Cortex of kidney (tissue), 1 donor: ENCODE measurements at places on chromosomes 5 and 9.

GRCh38 chr5:172940268-172941066 lies 18.8 kb upstream of the RPL26L1 start:
- DNase-seq = no peak

DNA sequence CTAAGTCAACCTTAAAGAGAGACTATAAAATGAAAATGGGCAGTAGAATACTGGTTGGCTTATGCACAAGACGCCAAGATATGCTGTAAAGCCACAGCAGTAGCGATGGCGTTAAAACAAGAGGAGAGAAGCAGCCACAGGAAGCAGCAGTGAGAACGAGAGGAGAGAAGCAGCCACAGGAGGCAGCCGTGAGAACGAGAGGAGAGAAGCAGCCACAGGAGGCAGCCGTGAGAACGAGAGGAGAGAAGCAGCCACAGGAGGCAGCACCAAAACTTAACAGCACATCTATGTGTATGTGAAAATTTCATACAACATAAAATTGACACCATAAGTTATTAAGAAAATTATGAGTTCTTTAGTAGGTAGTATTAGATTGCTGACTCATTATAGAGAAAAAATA lies 2318.6 kb upstream of the ACO1 start:
- DNase-seq = no peak

GRCh38 chr5:57486027-57486602 lies 3.5 kb upstream of the ACTBL2 start:
- DNase-seq = no peak

DNA sequence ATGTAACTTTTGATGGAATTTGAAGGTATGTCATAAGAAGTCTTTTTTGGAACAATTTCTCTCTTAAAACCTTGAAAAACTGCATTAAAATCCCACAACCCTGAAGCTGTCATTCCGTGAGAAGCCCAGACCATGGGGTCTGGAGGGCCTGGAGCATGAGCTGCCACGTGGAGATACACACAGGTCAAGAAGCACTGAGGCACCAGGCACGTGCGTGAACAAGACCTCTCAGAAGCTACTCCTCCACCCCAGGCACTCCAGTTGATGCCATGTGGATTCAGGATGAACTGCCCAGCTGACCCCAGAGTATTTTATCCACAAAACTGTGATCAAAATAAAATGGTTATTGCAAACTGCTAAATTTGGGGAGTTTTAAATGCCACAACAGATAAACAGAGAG lies 227.5 kb upstream of the BRINP1 start:
- no peak for DNase-seq

GRCh38 chr9:98038958-98039357 lies 17.6 kb upstream of the NANS start:
- no peak for DNase-seq

GRCh38 chr9:126502417-126503332 lies 111.1 kb upstream of the LMX1B start:
- DNase-seq = no peak

DNA sequence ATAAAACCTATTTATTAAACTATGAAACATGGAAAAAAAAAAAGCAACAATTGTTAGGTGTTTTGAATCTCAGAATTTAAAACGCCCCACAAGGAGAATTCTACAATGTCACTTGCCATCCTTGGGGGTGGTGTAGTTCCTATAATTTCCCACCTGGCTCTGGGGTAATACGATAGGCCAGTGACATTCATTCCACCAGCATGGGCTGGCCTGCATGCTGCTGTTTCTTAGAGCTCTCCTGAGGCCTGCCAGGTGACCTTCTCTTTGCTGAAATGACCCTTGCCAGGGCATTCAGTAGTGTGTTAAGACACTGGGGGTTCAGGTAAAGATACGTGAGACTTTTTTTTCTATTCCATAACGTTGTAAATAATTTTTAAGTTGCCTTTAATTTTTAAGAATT lies 10.0 kb upstream of the ARHGEF28 start:
- no peak for DNase-seq

DNA sequence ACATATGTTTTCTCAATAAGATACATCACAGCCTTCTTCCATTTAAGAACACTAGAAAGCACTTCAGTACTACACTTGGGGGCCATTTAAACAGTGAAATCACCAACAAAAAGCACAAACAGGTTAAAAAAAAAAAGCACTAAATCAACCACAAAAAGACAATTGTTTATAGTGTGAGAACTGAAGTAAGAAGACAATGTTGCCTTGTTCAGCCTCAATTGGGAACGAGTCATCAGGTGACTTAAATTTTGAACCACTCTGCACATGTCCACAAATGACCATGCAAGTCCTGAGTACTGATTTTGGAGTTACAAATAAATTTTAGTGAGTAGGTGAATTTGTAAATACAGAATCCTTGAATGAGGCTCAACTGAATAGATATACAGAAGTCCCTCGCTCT lies 37.2 kb upstream of the HNRNPA0 start:
- no peak for DNase-seq

- no peak for DNase-seq
Observed at GRCh38 chr5:144236499-144236898, 65.8 kb downstream of the KCTD16 start.

- DNase-seq = no peak
Observed at GRCh38 chr9:31112491-31112890, 1272.0 kb upstream of the ACO1 start.
